Activated naive CD4-positive, alpha-beta T cell treated with anti-CD3 and anti-CD28 coated beads for 36 hours (primary cell): ENCODE measurements at places on chromosomes 7 and 10.

- peak; percentile 61 for DNase-seq
Measured at GRCh38 chr10:72834183-72834825, 59.2 kb upstream of the OIT3 start.

DNA sequence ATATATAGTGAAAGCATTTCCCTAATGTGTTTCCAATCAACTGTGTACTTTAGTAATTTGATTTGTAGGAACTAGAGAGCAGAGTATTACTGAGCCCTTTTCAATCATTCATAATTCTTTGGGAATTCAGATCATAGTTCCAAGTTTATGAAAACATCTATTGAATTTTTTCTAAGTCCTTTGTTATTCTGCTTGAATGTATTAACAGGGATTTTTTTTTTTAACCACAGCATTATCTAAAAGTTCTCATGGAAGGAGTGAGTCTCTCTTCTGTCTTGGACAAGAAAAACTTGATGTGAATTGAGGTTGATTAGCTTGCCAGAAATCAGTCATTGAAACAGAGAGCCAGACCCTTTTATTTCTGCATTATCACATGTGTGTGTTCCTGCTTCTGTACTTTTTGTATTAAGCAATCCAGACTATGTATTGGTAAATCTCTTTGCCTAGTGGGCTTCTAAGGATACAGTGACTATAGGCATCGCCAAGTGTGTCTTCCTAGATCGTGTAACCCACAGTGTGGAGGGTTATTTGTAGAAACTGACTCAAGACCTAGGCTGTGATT, 59.9 kb downstream of the BMPER start:
- DNase-seq, result no peak

DNA sequence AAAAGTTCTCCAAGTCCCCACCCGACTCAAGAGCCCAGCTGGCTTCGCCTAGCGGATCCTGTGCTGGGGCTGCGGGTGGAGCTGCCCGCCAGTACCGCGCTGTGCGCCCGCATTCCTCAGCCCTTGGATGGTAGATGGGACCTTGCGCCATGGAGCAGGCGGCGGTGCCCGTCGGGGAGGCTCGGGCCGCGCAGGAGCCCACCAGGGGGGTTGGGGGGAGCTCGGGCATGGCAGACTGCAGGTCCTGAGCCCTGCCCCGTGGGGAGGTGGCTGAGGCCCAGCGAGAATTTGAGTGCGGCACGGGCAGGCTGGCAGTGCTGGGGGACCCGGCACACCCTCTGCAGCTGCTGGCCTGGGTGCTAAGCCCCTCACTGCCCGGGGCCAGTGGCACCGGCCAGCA, 57.0 kb downstream of the TBC1D12 start:
- no peak for DNase-seq

- DNase-seq, result peak; percentile 33
Measured at GRCh38 chr7:20440472-20441105, 109.9 kb downstream of the ITGB8 start.

GRCh38 chr7:4683884-4684565, 1.9 kb downstream of the FOXK1 start:
- peak; percentile 77 for DNase-seq

DNA sequence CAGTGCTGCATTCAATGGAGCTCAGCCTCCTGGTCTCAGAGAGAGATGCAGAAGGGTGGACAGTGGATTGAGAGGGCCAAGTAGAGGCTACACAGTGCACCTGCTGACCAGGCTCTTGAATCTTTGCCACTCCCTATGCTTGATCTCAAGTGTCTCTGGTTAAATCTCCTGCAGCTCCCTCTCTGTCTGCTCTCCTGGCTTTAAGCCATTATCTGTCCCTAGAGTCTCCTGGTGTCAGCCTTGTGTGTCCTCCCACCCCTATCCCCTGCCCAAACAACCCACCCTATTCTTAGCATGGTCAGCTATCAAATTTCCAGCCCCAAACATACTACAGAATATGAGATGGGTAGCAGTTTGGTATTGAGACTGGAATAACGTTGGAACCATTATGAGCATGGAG, 479.3 kb upstream of the CELF2 start:
- DNase-seq, result no peak

GRCh38 chr10:100744136-100744986, 1.0 kb upstream of the PAX2 start:
- peak; percentile 59 for DNase-seq

GRCh38 chr10:21934307-21934706, 69.2 kb downstream of the DNAJC1 start:
- DNase-seq, result no peak

- no peak for DNase-seq
Measured at GRCh38 chr10:87895430-87895829, 32.0 kb downstream of the PTEN start.

DNA sequence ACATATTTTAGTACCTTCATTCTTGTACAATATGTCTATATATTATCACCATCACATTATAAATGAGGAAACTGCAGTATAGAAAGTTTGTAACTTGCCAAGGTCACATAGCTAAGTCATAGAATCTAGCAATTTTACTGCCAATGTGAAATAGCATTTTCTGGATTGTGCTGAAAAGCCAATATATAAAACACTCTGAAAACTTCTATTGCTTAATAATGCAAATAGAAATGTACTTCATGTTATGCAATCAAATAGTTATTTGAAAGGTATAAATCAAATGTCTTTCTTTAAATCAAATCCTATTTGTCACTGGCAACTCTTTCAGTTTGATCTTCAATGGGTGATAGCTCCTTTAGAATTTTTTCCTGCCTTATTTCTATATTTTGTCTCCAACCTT, 129.5 kb downstream of the TMEM26 start:
- DNase-seq, result no peak

GRCh38 chr10:113867904-113868303, 13.4 kb downstream of the NHLRC2 start:
- DNase-seq, result no peak

DNA sequence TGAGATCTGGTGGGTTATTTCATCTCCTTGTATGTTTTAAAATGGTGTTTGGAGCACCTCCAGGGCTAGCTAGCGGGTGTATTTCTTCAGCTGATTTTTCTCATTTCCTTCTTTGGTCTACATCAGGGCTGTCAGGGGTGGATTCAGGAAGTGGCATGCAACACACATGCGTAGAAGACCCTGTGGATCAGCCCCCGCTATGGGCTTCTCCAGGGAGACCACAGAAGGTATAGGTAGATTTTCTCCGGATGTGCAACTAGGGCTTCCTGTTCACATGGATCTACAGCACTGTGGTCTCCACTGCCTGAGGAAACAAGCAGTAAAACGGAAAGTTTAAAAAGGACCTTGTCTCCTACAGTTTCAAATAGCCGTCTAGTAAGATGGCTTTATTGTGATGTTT, 10.4 kb downstream of the NUB1 start:
- peak; percentile 74 for DNase-seq

GRCh38 chr7:105173586-105173985, 159.6 kb downstream of the KMT2E start:
- no peak for DNase-seq

DNA sequence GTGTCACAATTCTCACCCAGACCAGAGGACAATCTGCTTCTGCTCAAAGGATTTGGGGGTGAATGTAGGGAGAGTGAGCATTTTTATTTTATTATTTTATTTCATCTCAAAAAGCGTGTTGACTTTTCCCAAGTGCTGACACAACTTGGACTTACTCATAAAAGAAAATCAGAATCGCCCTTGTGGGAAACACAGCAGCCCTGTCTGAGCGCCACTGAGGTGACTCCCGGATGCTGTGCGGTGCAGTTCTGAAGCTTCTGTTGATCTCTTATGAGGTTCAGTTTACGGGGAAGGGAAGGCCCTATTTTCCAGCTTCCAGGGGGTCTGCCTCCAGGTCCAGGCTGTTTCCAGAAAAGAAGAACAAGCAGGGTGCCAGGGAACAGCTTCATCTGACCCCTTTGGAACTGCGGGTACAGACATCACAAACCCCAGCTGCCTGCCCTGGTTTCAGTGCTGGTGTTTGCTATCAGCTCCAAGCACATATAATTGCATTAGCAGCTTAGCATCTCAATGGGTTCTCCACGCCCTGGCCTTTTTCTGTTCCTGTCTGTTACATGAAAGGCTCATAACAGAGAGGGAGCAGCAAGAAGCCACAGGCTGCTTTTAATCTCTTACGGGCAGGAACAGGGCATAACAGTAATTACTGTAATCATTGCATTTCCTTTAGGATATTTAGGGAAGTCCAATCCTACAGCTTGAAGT, 52.4 kb downstream of the PARP12 start:
- DNase-seq, result no peak

GRCh38 chr10:4281190-4281825, 496.3 kb upstream of the KLF6 start:
- DNase-seq, result no peak

- no peak for DNase-seq
Measured at GRCh38 chr7:42097752-42098151, 139.3 kb downstream of the GLI3 start.

GRCh38 chr10:106682175-106682574, 482.3 kb downstream of the SORCS1 start:
- DNase-seq, result no peak

GRCh38 chr7:21370283-21370982, 57.5 kb upstream of the SP4 start:
- no peak for DNase-seq

DNA sequence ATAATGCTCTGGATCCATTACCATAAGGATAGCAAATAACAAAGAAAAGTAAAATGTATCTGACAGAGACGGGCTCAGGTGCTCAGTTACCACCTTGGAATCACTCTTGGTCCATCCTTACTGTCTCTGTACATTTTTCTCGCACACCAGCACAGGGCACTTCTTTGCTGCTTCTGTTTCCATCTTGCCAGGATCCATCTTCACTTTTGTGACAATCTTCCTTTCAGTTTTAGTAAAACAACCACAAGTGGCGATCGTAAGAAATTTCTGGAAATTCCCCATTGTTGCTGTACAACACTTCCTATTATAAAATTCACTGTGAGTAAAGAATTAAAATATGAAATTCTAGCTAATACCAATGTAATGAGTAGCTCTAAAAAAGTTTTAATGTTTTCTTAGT, 695.5 kb downstream of the GRM8 start:
- DNase-seq, result no peak

DNA sequence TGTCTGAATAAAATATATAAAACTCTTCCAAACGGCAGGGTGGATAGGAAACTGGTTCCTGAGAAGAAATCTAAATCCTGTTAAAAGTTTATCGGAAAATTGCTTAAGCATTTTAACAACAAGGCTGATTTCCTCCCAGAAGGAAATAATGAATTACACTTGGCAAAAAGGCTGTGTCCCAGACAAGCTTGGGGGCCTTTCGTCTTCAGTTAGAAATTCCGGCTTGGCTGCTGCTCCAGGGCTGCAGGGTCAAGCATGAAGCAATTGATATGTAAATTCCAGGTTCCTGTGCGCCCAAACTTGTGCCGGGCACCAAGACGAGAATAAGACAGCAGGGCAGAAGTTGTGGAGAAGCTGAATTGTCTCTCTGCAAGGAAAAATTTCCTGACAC, 38.0 kb upstream of the LBX1 start:
- no peak for DNase-seq

GRCh38 chr10:95601116-95601719, 40.0 kb upstream of the SORBS1 start:
- peak; percentile 68 for DNase-seq

DNA sequence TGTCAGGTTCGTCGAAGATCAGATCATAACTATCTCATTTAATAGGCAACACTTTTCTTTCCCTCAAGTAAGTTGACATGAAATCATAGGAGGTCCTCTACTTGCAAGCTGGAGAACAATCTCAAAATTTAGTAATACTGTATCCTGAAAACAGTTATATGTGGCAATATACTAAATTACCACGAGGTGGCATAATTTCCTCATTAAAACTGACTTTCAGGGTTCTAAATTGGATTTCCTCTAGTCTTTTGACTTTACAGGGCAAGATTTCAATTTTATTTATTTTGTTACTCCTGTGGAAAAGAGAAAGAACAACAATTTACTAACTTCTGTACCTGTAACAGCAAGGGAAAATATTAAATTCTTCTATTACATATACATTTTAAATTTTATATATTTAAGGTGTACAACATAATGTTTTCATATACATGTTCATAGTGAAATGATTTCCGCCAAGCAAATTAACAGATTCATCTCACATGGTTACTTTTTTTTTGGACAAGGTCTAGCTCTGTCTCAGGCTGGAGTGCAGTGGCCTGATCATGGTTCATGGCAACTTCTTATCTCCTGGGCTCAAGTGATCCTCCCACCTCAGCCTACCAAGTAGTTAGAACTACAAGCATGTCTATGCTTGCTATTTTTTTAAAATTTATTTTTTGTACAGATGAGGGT, 53.4 kb upstream of the CYP2C18 start:
- no peak for DNase-seq

- no peak for DNase-seq
Measured at GRCh38 chr10:107420196-107420595, 255.7 kb upstream of the SORCS1 start.

DNA sequence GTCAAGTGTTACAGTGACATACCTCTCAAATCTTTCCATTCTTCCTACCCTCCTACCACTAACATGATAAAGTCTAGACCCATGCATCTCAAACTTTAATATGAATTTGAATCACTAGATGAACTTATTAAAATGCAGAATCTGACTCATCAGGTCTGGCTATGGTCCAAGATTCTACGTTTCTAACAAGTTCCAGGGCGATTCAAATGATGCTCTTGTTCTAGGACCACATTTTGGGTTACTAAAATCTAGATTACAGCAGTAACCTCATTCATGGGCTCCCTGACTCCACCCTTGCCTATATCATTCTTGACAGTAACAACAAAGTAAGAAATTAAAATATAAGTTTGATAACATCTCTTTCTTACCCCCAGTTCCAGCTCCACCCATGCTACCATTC, 124.8 kb upstream of the LSM8 start:
- DNase-seq, result no peak

- no peak for DNase-seq
Measured at GRCh38 chr7:157476654-157477549, 140.1 kb downstream of the DNAJB6 start.

DNA sequence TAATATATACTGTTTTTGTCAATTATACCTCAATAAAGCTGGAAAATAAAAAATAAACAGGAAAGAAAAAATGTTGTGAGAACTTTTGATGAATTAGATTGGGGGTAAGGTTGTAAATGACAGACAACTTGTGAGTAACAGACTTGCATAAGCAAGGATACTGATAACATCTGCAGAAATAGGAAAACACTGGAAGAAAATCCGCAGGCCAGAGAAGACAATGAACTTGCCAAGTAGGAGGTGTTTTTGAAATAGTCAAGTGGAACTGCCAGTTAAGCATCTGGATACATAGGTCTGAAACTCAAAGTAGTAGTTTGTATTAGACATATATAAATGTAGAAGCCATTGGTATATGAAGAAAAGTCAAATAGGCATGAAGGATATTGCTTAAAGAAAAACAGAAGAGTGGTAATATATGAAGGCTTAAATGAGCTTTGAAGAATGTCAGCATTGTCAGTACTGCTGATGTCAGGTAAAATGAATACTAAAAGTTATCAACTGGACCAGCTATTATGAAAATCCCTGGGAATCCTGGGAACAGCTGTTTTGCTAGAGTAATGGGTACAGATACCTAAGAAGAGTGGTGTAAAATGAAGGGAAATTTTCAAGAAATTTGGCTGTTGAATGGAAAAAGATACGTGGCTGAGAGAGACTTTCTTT, 58.7 kb downstream of the DNAJC1 start:
- no peak for DNase-seq
